HFF-Myc (cell line): ENCODE measurements at places on chromosomes 12 and 14.

DNA sequence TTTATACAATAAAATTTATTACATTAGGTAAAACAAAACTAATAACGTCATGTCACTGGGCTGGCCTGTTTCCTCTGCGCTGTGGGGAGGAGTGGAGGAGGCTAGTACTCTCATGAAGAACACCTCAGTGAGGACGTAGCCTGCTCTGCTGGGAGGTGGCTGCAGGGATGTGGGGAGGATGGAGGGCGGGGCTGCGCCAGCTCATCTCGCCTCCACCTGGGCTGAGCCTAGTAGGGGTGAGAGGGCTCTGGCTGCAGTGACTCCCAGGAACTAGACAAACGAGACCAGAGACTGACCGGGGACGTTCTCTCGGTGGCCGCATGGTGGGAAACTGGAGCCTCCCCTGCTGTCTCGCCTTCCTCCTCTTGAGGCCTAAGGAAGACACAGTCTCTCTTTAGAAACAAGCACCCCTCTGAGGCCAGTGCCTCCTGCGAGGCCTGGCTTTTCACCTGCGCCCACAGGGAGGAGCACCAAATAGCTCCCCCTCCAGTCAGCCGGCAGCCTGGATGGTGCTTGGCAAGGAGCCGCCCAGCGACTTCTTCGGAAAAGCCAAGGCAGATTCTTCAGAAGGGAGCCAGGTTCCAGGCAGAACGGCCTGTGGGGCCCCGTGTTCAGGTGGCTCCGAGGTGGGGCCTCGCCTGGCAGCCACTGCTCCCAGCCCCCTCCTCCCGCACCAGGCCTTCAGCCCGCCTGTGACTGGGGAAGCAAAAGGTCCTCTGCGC, 62.4 kb downstream of the PLEKHG3 start:
- DNase-seq = no peak

GRCh38 chr12:54725233-54725843, 77.2 kb upstream of the DCD start:
- no peak for DNase-seq

DNA sequence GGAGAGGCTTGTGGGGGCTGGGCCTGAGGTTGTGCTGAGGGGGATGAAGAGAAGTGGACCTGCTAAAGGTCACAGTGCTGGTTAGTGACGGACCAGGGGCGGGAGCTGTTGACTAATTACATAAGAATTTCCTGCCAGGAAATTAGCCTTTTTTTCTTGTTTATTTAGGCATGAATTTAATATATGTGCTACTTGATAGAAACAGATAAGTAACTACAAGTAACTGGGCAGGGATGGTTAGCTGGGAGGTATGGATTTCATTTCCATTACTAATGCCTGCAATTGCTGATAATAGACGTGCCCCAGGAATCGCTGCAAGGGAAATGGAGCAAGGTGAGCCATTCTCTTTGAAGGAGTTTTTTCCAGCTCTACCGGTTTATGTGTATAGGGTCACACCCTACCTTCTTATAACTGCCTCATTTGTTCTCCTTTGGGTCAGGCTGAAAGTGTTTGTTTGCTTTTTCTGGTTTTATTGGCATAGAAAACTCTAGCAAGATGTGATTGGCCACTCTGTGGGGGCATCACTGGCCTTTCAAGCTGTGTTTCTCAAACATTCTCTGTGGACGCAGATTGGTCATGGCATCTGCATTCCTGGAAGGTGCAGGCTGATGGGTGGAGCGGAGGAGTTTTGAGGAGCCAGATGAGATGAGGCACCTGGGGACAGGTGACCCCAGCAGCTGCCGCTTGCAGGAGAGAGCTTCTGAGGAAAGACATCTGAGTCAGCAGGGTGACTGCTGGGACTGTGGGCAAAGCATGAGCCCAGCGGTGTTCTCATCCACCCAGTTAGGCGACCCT, 19.0 kb upstream of the GPRC5A start:
- no peak for DNase-seq

GRCh38 chr12:11607313-11608081, 42.0 kb upstream of the ETV6 start:
- DNase-seq = peak; percentile 65

GRCh38 chr12:94133964-94134795, 14.2 kb upstream of the PLXNC1 start:
- DNase-seq = peak; percentile 25

GRCh38 chr12:115335048-115335447, 651.1 kb upstream of the TBX3 start:
- DNase-seq = no peak

GRCh38 chr14:63078569-63078968, 33.3 kb upstream of the KCNH5 start:
- no peak for DNase-seq

GRCh38 chr12:6891646-6892001, 13.0 kb upstream of the LRRC23 start:
- DNase-seq = no peak
